ENCODE measurements at places on chromosomes 11 and 22.

GRCh38 chr22:30325065-30325720 lies 1.5 kb downstream of the TBC1D10A start:
- DNase-seq: no peak

- no peak for DNase-seq
These were observed 5.6 kb upstream of the GRIK4 start for GRCh38 chr11:120505801-120506425.

DNA sequence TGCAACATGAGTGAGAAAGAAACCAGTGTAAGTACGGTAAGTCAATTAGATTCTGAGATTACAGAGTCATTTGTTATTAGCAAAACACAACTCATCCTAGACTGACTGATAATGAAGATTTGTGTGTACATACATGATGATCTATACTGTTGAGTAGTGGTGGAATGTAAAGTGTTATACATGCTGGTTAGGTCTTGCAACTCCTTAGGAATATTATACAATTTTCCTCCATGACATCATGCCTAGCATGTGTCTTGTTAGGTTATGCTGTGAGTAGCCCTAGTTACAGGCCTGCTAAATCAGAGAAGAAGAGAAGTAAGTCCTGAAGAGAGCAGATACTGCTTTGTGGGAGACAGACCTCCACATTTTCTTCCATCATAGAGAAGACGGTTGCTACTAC lies 880.6 kb downstream of the LUZP2 start:
- DNase-seq: no peak

DNA sequence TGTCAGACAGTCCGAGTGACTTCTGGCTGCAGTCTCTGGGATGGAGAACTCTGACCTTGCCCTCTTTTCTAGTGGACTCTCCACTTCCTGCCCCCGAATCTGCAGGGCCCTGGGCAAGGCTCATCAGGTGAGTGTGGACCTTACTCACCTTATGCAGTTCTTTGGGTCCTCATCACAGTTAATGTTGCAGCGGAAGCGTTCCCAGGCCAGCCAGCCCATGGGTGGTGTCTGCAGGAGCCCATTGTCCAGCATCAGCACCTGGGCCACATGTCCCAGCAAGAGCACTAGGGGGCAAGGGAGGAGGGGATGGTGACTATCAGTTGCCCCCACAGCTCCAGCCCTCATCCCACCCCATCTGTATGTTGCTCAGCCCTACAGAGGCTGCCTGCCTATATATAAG lies 2.3 kb downstream of the NAGA start:
- DNase-seq: no peak

DNA sequence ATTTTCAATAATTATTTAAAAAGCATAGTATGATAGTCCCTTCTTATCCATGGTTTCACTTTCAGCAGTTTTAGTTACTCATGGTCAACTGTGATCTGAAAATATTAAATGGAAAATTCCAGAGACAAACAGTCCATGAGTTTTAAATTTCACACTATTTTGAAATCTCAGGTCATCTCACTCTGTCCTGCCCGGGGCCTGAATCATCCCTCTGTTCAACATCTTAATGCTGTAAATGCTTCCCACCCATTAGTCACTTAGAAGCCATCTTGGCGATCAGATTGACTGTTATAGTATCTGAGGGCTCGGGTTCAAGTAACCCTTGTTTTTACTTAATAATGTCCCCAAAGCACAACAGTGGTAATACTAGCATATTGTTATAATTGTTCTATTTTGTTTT lies 1509.3 kb downstream of the FAM181B start:
- no peak for DNase-seq

DNA sequence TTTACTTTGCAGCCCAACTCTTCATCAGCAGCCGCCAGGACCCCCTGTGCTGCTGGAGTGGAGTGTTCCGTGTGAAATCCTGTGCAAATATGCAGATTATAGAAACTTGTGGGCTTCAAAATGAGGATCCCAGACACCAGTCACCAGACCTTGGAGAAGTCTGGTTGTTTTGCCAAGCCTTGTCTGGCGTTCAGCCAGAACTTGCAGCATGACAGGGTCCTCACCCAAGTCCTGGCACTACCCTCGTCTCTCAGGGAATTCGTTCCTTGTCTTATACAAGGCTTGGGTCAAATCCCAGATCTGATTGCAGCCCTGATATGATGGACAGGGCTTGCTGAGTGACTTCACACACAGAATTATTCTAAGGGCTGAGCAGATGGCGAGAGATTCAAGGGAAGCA lies 18.9 kb downstream of the SHISAL1 start:
- no peak for DNase-seq

DNA sequence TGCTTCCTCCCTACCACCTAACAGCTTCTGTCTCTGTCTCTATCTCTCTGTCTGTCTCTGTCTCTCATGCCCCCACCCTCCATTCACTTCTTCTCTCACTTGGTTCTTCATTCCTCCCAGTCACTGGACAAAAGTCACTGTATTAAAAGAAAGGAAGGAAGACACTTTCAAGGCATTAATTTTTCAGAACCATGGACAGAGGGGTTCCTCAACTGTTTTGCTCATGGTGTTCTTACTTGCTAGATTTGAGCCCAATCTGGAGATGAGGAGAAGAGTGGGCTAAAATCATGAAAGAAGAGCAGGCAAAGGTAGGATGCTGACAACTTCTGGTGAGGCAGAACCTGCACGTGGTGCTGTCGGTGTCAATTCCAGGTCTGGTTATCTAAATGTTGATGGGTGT lies 116.7 kb upstream of the LARGE1 start:
- no peak for DNase-seq

DNA sequence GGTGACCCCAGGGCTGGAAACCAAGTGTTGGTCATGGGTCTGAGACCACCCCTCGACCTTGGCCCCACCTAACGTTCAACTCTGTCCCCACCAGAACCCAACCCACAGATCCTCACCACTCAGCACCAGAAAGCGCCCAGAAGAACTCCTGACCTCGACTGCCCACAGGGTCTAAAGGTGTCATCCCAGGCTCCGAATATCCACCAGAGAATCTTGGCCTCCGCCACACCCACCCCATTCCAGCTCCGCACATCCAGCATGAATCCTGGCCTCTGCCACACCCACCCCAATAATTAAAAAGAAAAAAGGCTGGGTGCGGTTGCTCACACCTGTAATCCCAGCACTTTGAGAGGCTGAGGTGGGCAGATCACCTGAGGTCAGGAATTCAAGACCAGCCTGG lies 1.3 kb downstream of the CERK start:
- DNase-seq: no peak

GRCh38 chr11:101321222-101321621 lies 191.6 kb upstream of the PGR start:
- DNase-seq: no peak

DNA sequence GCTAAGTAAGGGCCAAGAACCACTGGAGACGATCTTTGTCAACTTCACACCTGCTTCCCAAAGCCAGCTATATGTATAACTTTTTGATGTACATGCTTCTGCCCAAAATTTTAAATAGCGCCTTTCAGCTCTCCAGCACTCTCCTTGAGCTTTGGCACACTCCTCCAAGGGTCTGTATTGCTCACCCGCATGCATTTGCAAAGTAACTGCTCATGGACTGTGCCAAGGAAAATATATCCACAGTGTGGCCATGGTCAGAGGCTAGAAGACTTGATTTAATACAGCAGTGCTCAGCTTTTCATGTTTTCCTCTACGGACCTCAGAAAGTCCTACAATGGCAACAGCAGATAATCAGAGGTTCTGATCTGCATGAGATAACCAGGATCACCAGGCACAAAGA lies 550.1 kb downstream of the SOX6 start:
- DNase-seq: no peak

GRCh38 chr11:133719532-133720235 lies 125.6 kb downstream of the SPATA19 start:
- DNase-seq: no peak

- no peak for DNase-seq
These were observed 9.1 kb downstream of the TRPT1 start for GRCh38 chr11:64216879-64217278.

GRCh38 chr11:118398791-118399559 lies 2.4 kb upstream of the ATP5MG start:
- DNase-seq: peak; percentile 4

DNA sequence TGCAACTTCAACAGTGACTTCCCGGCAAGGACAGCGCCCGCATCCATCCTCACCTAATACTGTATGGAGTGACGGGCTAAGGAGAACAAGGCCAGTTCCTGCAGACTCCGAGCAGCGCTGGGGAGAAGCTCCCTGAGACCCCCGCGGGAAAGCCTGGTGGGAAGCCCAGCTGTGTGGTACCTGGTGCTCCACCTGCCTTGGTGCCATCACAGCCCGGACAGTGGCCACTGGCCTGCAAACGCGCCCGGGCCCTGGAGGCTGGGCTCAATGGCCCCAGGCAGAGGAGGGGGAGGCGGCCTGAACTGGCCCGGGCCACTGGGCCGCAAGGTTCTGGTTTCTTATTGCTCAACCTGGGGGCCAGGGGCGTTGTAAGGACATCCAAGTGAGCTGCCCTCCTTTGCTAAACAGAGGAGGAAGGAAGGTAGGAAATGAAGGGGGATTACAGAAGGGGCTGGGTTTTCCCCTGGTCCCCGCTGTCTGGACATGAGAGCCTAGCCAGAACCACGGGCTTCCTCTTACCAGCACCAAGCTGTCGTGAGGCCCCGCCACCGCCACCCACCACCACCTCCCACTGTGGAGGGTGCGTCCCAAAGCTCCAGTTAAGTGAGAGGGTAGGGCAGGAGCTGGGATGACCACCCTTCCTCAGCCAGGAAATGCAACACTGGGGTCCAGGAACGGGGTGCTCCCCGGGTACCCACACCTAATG lies 8.5 kb upstream of the CDC42BPG start:
- DNase-seq: no peak

GRCh38 chr11:118343248-118343647 lies 743 bp upstream of the CD3D start:
- DNase-seq: no peak

DNA sequence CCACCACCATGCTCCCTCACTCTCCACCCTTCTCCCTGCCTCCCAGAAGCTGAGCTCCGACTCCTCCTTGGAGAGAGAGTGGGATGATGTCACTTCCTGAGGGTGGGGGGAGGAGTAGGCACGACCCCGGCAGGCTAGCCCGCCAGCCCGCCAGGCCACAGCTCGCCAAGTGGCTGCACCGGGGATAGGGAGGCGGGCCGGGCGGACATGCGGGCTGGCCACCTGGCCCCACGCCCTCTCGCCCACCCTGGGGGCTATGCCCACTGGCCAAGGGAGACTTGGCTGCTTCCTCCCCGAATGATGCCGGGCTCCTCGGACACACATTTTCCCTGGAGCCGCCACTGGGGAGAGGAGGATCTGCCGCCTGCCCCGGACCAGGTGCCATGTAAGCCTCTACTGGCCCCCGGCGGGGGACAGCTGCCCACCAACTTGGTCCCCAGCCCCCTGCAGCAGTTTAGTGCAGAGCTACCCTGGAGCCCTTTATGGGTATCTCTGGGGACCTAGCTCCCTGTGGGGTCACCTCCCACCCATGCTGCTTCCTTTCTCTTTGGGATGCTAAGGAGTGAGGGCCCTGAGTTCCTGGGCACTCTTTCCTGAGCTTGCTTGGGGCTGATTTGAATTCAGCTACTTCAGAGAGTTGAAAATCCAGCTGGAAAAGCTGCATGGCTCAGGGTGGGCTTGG lies 33.7 kb upstream of the MYRF start:
- no peak for DNase-seq

DNA sequence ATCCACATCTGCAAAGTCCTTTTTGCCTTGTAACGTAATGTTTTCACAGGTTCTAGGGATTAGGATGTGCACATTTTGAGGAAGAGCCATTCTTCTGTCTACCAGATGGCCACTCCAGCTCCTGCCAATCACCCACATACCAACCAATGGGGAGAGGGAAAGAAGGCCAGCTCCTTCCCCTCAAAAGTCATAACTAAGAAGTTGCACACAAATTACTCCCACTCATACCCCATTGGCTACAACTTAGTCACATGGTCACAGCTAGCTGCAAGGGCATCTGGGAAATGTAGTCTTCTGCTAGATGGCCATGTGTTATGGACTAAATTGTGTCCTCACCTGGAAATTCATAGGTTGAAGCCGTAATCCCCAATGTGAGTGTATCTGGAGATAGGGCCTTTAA lies 15.4 kb upstream of the MYOD1 start:
- no peak for DNase-seq

DNA sequence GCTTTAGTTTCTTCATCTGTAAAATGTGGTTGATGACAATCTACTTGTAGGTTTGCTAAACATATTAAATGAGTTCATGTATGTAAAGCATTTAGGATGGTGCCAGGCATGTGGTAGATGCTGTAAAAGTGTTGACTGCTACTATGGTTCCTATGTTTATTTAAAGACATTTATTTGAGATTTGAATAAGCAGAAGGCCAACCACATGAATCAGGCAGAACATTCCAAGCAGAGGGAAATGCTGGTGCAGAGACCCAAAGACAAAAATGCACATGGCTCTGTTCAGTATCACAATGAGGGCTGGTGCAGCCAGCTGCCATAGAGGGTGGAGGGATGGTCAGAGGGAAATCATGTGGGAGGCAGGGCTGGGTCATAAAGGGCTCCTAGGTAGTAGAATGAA lies 156.2 kb upstream of the PDGFD start:
- no peak for DNase-seq

DNA sequence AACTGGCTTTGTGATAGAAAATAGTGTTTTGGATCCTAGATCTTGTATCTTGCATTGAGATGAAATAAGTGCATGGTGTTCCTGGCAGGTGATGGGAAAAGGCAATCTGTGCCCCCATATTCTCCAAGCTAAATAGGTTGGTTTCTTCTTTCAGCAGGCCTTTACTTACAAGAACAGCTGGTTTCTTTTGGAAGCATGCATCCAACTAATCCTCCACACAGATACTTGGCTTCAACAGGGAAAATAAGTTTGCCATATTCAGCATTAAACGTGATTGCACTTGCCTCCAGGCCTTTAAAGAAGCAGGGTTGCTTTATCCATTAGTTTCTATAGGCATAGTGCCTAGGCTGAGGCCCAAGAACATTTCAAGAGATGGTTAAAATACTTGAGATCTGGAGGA lies 59.9 kb downstream of the APIP start:
- DNase-seq: no peak

DNA sequence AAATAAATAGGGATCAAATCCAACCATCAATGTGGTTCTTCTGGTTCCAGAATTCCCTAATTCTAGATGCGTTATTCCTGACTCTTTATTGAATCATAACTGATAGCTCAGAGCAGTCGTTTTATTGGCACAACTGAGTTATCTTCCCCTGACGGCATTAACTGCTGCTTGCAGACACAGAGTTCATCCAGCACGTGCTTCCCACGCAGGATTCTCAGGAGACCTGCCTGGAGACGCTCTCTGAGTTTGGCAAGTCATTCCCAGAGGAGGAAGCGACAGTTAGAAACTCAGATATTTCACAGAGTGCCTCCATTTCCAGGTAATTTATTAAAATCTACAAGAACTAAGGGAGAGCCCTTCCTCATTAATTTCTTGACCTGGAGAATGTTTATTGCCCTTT lies 35.4 kb upstream of the PHF21B start:
- no peak for DNase-seq

DNA sequence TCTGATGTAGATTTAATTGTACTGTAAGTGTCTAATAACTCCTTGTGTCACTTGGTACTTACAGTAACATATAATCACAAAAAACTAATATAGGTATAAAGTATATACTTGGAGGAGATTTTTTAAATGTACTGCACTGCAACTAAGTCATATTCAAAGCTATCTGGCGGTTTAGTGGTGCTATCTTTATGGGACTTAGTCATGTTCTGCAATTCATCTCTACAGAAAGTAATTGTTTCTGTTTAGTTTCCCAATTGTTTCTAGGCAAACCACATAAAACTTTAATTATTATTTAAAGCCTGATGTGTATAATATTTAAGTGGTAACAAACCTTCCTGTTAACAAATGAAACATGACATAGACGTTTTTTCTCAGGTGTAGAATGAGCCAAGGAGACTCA lies 8.0 kb downstream of the PAFAH1B2 start:
- no peak for DNase-seq
